Suprapubic skin (tissue), 4 donors: ENCODE measurements at places on chromosomes 5 and 9.

- H3K27me3 ChIP-seq = peaks cover 12% of the 10 kb centered on the region
- H3K27ac ChIP-seq = no peak overlapping the region
- H3K4me1 ChIP-seq = no peaks in the 10 kb centered on the region
- DNase-seq = no peak
- no peak overlapping the region for H3K4me3 ChIP-seq
Measured at GRCh38 chr5:17402289-17403121, 95.5 kb upstream of the TAF11L2 start.

DNA sequence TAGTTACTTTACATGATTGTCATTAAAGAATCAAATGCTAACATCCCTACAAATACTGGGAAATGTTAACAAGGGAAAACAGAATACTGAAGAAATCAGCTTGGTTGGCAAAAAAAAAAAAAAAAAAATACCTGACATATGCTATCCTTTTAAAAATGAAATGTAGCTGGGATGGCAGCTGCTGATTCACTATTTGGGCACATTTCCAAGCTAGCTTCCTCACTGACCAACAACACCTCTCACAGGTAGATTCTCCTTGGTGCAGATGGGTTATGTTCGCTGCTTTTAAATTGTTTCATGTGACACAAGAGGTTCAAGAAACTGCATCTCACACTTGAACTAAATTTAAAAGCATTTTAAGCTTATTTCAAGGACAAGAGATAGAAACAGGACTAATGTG lies 6.1 kb upstream of the PRUNE2 start:
- H3K27me3 ChIP-seq = no peaks in the 10 kb centered on the region
- no peak overlapping the region for H3K4me3 ChIP-seq
- peaks cover under 1% of the 10 kb centered on the region for H3K4me1 ChIP-seq

- no peaks in the 10 kb centered on the region for H3K4me1 ChIP-seq
- no peaks in the 10 kb centered on the region for H3K36me3 ChIP-seq
- H3K27me3 ChIP-seq = peaks cover 10% of the 10 kb centered on the region
- H3K4me3 ChIP-seq = no peak overlapping the region
- H3K27ac ChIP-seq = no peak overlapping the region
Measured at GRCh38 chr9:134519375-134520070, 122.1 kb upstream of the COL5A1 start.

DNA sequence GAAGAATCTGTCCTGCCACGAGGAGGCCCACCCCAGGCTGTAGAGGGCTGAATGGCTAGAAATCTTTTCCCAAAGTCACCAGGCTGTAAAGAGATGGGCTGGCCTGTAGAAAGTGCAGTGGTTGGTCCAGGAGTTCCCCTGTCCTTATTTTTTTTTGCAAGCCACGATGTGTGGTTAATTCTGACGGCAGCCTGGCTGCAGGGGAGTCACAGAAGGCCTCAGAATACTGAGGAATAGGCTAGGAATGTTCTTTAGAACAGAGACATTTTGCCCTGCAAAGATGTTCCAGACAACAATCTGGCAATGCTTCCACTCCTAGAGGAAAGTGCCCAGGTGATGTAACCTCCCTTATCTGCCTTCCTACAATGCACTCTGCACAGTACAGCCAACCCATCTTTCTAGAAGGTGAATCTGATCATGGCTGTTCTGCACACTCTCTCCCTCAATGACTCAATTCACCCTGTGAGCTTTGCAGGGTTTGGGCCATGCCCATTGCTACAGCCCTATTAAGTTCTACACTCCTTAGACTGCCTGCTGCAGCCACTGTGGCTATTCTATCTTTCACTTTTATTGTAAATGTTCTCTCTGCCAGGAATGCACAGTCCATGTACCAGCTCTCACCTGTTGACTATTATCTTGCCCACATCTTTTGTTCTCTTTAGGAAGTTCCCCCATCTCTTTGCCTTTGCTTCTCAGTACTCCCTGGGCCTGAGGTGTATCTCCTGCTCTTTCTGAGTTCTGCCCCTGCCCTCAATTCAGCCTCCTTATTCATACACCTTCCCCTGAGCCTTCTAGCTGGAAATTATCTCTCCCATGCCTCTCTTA lies 377.8 kb upstream of the CLINT1 start:
- H3K4me3 ChIP-seq = no peak overlapping the region
- no peaks in the 10 kb centered on the region for H3K36me3 ChIP-seq
- DNase-seq = no peak
- H3K27me3 ChIP-seq = no peaks in the 10 kb centered on the region
- H3K4me1 ChIP-seq = no peaks in the 10 kb centered on the region

DNA sequence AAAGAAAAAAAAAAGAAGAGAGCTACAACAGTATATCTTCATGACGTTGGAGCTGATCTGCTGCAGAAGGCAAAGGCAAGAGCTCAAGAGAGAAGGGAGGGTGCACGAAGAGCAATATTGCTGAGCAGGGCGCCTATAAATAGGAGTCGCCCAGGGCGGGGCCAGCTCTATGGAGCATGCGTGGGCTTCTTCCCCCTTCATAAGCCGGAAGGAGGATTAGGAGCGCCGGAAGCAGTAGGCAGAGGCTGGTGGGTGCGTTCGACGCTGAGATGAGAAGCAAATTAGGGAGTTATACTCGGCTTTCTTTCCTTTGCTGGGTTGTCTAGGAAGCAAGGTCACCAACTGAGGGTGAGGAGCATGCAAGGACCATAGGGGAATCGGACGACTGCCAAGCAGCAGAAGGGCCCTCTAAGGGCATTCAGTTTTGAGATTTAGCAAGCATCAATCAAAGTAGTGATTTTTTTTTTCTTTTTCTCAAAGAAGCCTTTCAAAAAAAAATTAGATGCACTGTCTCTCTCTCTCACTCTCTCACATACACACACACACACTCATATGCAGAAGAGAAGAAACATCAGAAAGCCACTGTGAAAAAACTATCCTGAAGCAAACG lies 496.7 kb downstream of the ENC1 start:
- H3K4me1 ChIP-seq = peaks cover 4% of the 10 kb centered on the region
- no peaks in the 10 kb centered on the region for H3K36me3 ChIP-seq
- H3K27me3 ChIP-seq = no peaks in the 10 kb centered on the region
- H3K27ac ChIP-seq = no peak overlapping the region
- H3K4me3 ChIP-seq = no peak overlapping the region

DNA sequence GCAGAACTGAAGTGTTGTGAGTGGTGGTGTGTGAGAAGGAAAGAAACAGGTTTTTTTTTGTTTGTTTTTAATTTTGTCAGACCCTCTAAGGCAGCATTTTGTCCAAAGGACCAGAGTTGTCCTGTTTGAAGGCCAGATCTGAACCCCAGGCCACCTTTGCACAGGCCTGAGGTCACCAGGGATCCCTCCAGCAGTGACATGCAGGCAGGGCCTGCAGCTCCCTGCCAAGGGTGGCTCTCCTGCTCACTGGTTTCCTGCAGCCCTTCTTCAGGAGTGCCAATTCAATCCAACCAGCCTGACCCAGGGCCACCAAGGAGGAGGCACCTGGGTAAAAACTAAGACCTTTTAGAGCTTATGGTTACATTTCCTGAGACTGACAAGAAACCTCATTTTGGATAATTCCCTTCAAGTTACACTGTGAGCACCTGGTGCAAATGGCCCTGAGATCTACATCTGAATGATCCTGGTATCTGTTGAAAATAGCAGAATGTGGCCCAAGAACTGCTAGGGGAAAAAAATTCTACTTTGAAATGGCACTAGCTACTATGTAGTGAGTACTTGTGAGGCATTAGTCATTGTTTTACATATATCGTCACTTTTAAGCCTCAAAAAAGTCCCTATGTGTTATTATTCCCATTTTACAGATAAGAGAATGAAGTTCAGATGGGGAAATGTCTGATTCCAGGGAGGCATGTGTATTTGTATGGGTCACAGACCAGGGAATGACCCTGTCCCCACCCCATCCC lies 33.5 kb upstream of the SMU1 start:
- no peak overlapping the region for H3K27ac ChIP-seq
- H3K4me1 ChIP-seq = peaks cover 20% of the 10 kb centered on the region
- peaks cover 40% of the 10 kb centered on the region for H3K36me3 ChIP-seq
- DNase-seq = no peak
